ENCODE measurements at places on chromosomes 2 and 18.

- DNase-seq, result no peak
Observed at GRCh38 chr2:964562-964961, 13.9 kb downstream of the SNTG2 start.

DNA sequence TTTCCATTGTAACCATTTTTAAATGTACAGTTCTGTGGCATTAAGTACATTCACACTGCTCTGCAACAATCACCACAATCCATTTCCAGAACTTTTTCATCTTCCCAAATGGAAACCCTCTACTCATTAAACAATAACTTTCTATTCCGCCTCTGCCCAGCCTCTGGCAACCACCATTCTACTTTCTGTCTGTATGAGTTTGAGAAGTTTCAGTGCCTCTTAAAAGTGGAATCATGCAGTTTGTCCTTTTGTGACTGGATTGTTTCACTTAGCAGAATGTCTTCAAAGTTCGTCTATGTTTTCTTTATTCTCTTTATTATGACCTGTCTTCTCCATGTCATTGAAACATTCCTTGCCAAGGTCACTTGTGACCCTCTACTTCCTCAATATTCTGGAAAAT, 22.0 kb upstream of the PELI1 start:
- no peak for DNase-seq

GRCh38 chr18:64271246-64271645, 122.4 kb upstream of the LINC00305 start:
- no peak for DNase-seq

DNA sequence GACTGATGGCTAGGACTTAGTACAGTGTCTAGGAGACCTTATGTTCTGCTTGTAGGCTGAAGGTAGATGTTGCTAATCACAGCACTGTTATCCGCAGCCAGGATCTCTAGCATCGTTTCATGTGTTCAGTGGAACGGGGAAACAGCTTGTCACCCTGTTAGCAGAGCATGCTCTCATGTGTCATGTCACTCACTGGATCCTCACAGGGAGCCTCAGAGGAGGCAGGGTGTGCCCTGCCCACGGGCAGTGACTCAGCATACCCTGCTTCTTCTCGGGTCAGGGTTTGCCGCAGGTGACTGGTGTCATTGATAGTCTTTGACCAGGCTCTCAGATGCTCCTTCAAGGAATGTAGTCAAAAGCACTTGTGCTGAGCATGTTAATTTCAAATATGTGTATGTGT, 44.4 kb downstream of the RPIA start:
- DNase-seq, result peak; percentile 27

DNA sequence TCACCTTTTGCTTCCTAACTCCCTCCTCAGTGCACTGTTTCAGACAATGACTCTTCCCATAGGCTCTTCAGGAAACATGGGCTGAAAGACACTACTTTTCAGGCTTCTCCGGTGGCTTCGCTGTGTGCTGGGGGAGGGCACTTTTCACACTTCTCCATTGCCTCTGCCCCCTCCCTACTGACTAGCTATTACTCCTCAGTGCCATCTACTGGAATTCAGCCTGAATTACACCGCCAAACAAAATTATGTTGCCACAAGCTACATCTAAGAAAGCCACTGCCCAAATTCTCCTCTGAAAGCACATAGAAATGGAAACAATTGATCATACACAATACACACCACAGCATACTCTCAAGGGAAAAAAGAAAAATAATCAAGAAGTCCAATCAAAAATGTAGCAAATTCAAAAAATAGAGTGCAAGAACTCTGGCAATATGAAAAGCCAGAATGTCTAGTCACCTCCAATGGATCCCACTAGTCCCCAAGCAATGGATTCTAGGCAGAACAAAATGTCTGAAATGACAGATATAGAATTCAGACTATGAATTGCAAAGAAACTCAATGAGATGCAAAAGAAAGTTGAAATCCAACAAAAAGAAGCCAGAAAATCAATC, 1139.4 kb upstream of the GYPC start:
- DNase-seq, result no peak

DNA sequence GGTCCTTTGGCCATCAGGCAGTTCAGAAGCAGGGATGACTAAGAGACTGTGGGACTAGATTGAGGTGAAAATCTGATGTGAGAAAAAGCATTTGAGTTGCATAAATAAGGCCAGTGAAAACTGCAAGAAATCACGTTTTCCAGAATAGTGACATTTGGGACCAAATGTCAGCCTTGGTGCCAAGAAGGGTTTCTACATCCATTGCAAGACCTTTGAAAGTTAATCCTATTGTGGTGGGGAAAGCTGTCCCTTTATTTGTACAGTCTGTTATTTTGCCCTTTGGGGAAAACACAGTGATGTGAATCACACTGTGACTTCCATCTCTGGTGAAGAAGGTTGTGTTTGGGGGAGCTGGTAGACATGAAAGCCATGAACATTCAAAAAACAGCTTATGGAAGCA, 153.5 kb upstream of the SIX2 start:
- DNase-seq, result no peak

DNA sequence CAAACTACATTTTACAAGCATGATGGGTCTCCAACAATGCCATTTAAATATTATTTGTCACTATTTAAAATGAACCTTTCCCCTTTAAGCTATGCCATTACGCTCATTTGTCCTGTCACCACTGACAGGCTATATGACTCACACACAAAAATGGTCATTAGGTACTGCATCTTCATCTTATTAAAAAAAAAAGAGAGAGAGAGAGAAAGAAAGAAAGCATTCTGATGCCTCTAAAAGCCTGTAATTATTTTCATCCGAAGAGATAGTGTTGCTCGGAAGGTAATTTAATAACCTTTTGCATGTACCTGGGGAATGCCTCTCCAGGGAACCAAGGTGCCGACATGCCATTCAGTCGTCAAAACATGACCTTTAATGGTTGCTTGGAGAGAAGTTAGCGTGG, 226.7 kb downstream of the ARHGAP15 start:
- no peak for DNase-seq

- peak; percentile 30 for DNase-seq
Observed at GRCh38 chr2:201118961-201119854, 3.2 kb downstream of the CFLAR start.

- DNase-seq, result no peak
Observed at GRCh38 chr18:2610549-2610948, 39.2 kb downstream of the NDC80 start.

DNA sequence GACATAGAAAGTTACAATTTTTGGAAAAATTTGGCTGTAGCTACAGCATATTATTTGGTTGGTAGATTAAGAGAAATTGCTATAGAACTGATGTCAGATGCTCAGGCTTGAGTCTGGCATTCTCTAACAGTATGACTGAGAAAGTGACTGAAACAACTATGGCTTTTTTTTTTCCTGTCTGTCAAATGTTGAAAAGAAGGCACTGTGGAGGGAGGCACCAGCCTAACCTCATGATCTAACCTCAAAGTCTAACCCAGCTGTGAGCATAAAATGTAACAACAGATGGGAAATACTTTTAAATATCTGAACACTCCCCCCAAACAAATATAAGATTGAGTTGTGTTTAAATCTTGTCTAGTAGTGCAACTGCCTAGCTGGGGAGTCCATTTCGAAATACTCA, 629.1 kb downstream of the LRP1B start:
- no peak for DNase-seq

- no peak for DNase-seq
Observed at GRCh38 chr2:110793034-110793433, 60.7 kb downstream of the ACOXL start.

GRCh38 chr2:182248362-182248761, 178.5 kb downstream of the PDE1A start:
- no peak for DNase-seq

GRCh38 chr2:132517386-132517785, 100.8 kb downstream of the GPR39 start:
- no peak for DNase-seq

GRCh38 chr2:116935097-116935814, 879.2 kb upstream of the DDX18 start:
- DNase-seq, result no peak

DNA sequence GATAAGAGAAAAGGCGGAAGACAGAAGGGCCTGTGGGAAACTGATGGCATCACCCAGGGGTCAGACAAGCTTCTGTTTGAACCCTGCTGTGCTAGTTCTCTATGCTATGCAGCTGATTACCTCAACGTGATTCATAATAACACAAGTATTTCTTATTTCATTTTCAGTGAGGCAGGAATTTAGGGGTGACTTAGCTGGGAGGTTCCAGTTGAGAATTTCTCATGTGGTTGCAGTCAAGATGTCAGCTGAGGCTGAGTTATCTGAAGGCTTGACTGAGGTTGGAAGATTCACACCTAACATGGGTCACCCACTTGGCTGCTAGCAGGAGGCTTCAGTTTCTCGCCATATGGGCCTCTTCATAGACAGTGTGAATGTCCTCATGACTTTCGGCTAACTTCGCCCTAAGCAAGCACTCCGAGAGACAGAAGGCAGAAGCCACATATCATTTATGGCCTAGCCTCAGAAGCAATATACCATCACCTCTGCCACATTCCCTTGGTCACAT, 34.0 kb upstream of the TMEM131 start:
- DNase-seq, result no peak

- no peak for DNase-seq
Observed at GRCh38 chr2:218228366-218229090, 11.5 kb downstream of the ARPC2 start.

DNA sequence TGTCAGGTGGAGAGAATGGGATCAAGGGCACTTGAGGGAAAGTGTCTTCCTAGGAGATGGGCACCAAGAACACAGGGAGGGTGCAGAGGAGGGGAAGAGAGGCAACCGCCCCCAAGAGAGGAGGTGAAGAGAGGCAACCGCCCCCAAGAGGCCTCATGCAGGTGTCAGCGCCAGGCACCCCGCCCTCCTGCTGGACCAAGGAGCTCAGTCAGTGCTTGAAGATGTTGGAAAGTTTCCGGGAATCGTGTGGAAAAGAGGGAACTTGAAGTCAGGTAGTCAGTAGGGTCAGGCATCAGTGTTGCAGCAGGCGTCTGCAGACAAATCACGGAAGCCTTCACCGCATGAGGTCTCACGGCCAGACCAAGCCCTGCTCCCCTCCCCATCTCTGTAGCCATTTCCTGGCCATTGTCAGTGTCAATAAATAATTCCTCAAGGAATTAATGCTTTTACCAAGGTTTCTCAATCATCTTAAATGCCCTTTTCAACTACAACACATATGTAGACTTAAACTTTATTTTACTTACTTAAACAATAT, 353.1 kb downstream of the EIPR1 start:
- no peak for DNase-seq

GRCh38 chr2:119028327-119029174, 86.6 kb downstream of the MARCO start:
- DNase-seq, result peak; percentile 5

- DNase-seq, result no peak
Observed at GRCh38 chr2:207987025-207987716, 38.2 kb downstream of the PLEKHM3 start.

DNA sequence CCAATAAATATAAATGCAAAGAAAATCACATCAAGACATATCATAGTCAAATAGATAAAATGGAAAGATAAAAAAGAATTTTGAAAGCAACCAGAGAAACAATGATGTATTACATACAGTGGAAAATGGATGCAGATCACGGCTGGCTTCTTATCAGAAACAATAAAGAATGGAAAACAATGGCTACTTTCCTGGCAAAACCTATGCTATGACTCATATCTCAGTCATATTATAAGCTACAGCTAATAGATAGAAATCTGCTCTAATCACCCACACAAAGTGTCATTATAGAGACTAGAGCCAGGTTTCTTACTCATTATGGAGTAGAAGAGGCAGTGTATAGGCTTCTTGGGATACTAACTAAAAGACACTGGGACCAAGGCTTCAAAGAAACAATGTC, 93.5 kb upstream of the TACR1 start:
- no peak for DNase-seq

GRCh38 chr2:176413786-176414185, 144.5 kb downstream of the MTX2 start:
- no peak for DNase-seq

GRCh38 chr2:240021488-240022104, 3.5 kb downstream of the NDUFA10 start:
- peak; percentile 72 for DNase-seq

DNA sequence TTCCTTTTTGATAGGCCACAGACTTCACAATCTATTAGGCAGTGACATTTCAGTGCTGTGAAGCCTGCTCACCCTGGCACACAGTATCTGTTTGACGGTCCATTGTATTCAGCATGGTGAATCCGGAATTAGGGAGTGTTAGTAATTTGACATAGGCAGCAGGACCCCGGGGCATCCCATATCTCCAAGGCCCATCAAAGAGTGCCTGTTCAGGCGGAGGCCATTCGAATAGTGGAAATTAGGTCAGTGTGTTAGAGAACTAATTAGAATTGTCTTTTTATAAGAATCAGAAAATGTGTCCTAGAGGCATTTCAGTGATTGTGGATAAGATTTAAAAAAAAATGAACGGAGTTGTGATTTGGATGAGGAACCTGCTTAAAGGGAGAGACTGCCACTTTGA, 818.8 kb upstream of the SOX11 start:
- DNase-seq, result no peak

GRCh38 chr2:69571189-69571588, 72.3 kb downstream of the AAK1 start:
- DNase-seq, result no peak

- DNase-seq, result peak; percentile 21
Observed at GRCh38 chr2:136212426-136213378, 94.8 kb upstream of the CXCR4 start.

GRCh38 chr2:67871686-67872412, 191.0 kb downstream of the C1D start:
- DNase-seq, result no peak

DNA sequence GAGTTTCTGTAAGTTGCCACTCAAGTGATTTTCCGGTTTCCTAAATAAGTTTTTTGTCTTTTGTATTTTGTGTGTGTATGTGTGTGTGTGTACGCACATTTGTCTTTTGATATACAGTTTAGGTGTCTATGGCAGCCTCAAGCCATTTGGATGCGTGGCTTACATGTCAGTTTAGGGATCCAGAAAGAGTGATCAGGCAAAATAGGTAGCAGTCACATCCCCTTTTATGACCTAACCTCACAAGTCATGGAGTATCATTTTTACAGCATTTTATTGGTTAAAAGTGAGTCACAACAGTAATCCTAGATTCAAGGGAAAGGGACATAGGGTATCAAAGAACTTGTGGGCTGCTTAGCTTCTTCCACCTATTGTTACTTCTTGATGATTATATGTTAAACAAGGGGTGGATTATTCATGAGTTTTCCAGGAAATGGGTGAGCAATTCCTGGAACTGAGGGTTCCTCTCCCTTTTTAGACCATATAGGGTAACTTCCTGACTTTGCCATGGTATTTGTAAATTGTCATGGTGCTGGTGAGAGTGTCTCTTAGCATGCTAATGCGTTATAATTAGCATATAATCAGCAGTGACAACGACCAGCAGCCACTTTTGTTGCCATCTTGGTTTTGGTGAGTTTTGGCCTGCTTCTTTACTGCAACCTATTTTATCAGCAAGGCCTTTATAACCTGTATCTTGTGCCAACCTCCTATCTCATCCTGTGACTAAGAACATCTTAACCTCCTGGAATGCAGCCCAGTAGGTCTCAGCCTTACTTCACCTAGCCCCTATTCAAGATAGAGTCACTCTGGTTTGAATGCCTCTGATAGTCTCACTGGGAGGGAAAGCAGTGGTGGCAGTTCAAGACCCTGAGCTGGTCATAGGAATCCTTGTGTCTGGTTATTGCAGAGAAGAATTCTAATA, 8.6 kb upstream of the SOCS6 start:
- DNase-seq, result no peak
